ENCODE measurements at places on chromosomes 6 and 20.

- DNase-seq: no peak
Observed at GRCh38 chr6:12485226-12485764, 195.1 kb downstream of the EDN1 start.

GRCh38 chr6:167721291-167721690 lies 105.4 kb upstream of the AFDN start:
- DNase-seq: no peak

DNA sequence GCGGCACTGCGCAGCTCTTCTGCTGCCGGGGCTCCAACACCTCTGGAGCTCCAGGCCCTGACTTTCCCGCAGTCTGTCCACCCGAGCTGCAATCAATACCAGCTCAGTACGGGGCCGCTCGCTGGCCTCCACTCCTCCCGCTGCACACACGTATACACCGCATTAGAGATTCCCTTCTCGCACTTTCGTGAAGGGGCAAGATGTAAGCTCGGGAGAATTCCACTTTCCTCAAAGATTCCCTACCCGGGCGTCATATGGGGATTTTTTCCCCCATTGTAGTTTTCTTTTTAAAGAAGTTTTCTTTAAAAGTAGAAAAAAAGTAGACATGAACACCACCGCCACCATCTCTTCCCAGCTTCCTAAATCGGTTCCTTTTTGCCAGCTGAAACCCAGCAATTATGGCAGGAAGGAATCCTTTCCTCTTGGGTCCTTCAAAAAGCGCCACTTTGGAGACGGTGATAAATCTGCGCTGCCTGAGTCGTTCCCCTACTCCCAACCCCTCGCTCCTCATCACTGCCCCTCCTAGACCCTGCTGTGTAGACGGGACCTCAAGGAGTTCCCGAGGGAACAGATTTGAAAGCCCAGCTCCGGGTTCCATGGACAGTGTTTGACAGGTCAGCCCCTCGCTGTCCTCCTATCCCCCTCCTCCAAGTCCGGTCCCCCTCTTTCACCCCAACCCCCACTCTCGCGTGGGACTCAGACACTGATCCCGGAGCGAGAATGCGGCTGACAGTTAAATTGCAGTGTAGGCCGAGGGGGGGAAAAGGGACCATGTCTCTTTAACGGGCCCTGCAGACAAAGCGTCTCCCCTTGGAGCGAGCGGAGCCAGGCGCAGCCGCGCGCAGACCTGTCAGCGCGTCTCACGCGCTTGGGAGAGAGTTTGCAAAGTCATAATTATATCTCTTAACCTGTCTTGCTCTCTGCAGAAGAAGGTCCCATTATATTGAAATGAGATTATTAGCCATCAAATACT lies 39.5 kb downstream of the NCR2 start:
- DNase-seq: no peak

- DNase-seq: no peak
Observed at GRCh38 chr6:94254689-94255088, 835.3 kb upstream of the EPHA7 start.

DNA sequence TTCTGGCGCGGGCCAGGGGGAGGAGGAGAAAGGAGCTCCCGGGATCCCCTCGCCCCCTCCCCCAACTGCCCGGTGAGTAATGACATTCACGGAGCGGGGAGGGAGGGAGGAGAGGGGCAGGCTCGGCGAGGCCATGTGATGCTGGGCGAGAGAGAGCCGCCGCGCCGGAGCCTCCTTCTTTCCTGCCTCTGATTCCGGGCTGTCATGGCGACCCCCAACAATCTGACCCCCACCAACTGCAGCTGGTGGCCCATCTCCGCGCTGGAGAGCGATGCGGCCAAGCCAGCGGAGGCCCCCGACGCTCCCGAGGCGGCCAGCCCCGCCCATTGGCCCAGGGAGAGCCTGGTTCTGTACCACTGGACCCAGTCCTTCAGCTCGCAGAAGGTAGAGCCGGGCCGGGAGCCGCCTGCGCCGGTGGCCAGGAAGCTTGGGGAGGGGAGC lies at the start of gene GDAP1L1:
Gene GDAP1L1, plus strand, starts transcription at position 178 of the 441 bp plus-strand sequence. Its CDS starts 27 bp downstream, at position 205.
- DNase-seq: peak; percentile 27

- DNase-seq: no peak
Observed at GRCh38 chr6:124056407-124057334, 253.0 kb downstream of the NKAIN2 start.

DNA sequence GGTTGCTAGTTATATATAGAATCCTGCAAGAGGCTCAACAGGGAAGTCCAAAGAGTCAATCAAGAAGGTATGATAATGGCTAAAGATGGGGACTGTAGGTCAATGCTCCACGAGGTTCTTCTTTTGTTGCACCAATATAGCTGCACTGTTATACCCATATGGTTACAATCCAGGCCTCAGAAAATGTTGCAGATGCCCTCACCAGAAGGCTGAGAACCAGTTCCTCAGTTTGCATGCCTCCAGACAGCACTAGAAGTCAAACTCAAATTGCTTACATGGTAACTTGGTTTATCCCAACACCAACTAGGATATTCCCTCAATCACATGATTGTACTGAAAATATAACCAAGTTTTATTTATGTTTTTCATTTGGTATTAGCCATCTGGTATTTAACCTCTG lies 12.1 kb downstream of the EEF1A1 start:
- DNase-seq: no peak

DNA sequence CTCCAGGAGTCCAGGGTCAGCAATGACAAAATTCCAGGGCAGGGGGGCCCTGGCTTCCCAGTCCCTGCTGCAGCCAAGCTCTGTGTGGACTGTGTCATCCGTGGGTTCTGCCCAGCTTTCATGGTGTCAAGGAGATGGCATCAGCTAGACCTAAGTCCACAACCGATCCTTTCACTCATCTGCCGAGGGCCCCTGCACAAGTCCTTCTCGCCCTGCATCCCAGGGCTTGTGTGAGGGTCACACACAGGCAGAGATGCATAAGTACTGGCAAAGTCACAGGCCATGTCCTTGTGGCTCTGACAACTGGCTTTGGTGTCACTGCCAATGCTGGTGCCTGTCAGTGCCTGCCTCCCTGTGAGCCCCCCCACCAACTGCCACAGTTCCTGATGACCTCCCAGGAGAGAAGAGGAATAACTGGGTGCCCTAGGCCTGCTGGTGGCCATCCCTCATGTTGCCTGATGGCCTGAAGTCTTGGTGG lies 181.4 kb upstream of the CST7 start:
- no peak for DNase-seq

- no peak for DNase-seq
Observed at GRCh38 chr6:451336-451735, 59.8 kb downstream of the IRF4 start.

All from hepatic stellate cell (primary cell).